ENCODE measurements at places on chromosomes 11 and 22. TPM values are rescaled to one million over a fixed set of nuclear protein-coding genes. Genes with fewer than 3 reads are reported as not detected.

DNA sequence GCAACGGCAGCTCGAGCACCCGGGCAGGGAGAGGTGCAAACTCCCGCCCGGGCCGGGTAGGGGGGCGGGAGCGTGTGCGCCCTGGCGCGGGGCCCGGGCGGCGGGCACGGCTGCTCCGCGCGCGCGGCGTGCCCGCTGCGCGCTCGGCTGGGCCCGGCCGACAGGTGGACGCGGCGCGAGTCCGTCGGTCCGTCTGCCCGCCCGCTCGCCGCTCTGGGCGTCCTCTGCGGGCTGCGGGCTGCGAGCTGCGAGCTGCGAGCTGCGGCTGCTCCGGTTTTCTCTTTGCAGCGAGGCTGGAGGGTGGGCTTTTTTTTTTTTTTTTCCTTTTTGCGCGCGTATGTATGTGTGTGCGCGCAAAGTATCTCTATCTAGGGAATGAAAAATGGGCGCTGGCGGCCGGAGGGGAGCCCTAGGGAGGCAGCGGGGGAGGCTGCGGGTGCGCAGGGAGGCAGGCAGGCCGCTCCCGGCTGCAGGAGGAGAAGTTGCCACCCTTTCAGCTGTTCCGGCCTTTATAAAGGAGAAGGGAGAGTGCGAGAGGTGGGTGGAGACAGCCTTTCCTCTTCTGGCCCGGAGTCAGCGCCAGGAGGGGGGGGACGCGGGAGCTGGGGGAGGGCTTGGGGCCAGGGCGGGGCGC, at the start of gene PDGFB:
Gene PDGFB (minus strand): TSS at position 487 of the 634 bp plus-strand sequence. CDS start 1,019 bp downstream, outside the sequence.
- DNase-seq, result no peak

GRCh38 chr11:103901656-103902055, 134.8 kb upstream of the DDI1 start:
- DNase-seq, result no peak

The C11orf98 gene
- polyA plus RNA-seq, result 118 TPM

DNA sequence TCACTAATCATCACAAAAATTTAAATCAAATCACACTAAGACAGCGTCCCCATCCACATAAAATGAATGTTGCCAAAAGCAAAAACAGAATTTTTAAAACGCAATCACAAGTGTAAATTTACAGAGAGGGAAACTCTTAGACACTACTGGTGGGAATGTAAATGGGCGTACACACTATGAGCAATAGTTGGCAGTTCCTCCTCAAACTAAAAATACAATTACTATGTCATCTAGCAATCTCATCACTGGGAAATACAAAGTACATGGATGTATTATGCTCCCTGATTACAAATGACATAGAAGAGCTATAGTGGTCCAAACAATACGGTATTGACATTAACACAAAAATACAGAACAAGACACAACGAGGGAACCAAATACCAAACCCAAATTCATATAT, 8.7 kb upstream of the RGL4 start:
- no peak for DNase-seq

The WNT11 gene
- 1.2 TPM for polyA plus RNA-seq

All from CD8-positive, alpha-beta memory T cell (primary cell).